NAMALWA (cell line): ENCODE measurements at places on chromosomes 2 and 18.

GRCh38 chr2:189505492-189505891 lies 64.2 kb downstream of the WDR75 start:
- DNase-seq: no peak

DNA sequence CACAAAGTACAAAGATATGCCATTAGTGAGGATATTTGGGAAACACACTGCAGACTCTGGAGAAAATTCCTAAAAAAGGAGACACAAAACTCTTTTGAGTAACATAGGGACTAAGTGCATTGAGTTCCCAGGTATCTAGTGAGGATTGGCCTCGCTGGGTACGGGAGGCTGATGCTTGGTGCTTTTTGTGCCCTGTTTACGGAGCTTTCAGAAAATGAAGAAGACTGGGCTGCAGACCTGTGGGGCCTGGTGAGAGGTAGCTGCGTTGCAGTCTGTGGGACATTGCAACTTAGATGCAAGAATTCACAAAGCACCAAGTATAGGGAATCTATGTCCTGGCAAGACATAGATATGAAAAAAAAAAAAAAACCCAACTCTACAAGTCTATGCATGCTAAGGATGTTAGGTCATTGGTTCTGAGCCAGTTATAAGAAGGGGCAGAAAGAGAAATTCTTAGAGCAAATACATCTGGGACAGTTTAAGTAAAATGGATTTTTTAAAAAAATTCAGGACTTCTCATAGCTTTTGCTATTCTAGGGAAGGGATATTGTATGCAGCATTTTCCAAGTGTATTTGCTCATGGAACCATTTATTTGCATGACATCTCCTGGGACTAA lies 156.0 kb downstream of the SLC4A3 start:
- DNase-seq: no peak

- DNase-seq: no peak
Measured at GRCh38 chr18:5250603-5251002, 44.9 kb downstream of the ZBTB14 start.

DNA sequence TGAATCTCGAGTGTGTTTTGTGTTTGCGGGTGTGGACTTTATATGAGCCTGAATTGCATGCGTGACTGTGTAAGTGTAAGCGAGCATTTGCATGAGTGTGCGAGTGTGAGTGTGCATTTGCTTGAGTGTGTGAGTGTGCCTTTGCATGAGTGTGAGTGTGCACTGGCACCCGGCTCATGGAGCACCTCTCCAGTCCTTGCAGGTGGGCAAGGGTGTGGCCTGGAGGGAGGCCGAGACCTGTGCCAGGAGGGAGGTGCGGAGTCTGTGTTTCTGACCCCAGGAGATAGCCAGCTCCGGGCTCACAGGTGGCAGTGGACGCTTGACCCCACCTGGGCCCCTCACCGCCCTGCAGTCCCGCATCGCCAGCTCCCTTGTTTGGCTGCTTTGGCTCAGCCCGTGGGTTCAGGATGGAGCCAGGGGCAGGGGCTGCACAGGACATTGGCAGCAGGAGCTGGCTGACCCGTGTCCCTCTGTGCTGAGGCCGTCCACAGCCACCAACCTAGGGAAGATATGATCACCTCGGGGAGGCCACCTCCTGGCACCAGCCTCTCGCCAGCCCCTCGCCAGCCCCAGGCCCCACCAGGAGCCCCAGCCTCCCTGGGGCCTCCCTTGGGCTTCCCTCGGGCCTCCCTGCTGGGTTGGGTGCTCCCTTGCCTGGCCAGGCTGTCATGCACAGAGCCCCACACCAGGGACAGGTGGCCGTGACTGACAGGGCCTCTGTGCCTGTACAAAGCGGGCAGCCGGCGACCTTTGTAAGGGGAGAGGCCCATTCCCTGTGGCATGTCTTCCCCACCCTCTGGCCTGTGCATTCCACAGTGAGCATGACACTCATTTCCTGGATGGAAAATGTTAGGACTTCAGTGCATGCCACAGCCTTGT lies 81.6 kb downstream of the PTGR3 start:
- DNase-seq: no peak

DNA sequence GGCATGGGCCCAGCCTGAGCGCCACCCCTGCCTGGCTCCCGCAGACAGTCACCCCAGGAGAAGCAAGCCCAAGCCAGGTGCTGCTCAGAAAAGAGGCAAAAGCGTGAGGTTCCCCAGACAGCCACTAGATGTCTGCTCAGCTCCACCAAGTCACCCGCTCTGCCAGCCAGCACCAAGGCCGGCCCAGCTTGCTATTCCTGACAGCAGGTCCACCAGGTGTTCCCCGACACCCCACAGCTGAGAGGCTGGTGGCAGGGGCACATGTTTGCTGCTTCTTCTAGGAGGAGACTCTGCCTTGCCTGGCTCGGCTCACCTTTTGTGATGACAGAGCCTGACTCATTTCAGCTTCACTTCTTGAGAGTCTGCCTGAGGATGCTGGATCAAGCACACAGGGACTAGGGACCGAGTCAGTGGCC lies 206.7 kb downstream of the MGAT5 start:
- peak; percentile 79 for DNase-seq

DNA sequence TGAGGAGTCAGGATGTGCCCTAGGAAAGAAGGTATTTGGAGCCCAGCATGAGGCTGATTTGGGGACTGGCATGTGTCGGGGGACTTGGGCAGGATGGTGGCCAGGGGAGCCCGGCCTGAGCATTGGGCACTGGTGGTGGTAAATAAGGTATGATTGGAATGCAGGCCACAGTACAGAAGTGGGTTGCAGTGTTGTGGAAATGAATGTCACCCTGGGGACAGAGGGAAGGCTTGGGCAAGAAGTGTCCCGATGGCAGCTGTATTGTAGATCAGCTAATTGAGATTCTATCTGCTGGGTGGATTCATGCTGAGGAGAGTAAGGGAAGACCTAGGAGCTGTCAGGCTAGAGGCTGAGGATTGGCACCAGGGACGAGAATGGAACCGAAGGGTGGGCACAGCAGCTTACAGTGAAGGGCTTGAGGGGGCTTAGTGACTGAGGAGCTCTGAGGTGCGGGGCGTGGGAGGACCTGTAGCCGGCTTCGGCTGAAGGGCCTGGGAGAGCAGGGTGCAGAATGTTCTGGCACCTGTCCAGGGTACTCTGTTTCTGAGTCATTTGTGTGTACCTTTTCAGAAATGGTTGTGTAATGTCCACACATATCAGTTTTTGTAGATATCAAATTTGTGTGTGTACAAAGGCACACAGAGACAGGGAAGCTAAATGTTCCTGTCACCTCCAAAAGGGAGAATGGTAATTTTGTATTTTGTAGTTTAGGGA lies 170.2 kb downstream of the PRKCE start:
- DNase-seq: no peak

- DNase-seq: no peak
Measured at GRCh38 chr18:21439431-21439846, 161.1 kb downstream of the ESCO1 start.

DNA sequence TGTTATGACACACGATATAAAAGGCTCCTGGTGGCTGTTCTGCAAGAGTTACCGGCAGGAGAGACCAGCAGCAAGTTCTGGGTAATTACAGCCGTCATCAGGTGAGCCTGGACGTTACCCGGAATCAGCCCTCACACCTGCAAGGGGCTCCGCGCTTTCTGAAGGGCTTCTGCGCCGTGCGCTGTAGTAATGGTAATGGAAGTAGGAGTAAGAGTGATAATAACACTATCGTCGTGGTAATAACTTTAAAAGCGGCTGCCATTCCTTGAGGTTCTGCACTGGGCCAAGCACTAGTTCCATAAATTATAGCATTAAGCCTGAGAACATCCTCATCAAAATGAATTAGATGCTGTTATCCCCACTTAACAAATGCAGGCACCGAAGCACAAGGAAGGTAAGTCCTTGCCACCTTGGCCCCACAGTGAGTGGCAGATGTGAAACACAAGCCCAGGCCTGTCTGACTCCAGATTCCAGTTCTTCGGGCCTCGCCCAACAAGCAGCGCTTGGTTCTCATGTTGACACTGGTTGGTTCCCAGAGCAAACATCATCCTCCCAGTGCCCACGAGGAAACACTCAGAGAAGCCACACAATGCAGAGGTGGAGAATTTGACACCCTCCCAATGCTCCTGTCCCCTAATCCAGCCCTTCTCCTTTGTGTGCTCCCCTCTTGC lies 205.2 kb downstream of the EIPR1 start:
- DNase-seq: no peak

DNA sequence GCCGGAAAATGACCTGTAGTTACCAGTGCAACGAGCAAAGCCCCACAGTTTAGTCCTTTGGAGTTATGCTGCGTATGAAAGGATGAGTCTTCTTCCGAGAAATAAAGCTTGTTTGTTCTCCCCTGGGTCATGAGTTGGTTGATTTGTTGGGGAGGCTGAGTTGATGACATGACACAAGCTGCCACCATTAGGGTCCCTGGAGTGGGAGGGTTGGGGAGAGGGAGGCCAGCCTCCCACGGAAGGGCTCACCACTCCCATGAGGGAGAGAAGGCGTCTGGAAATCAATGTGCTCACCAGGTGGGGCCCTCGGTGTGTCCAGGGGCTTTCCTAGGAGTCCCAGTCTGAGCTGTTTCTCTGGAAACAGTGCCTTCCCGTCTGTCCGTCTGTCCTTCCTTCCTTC lies 7.4 kb upstream of the DGKD start:
- DNase-seq: no peak

DNA sequence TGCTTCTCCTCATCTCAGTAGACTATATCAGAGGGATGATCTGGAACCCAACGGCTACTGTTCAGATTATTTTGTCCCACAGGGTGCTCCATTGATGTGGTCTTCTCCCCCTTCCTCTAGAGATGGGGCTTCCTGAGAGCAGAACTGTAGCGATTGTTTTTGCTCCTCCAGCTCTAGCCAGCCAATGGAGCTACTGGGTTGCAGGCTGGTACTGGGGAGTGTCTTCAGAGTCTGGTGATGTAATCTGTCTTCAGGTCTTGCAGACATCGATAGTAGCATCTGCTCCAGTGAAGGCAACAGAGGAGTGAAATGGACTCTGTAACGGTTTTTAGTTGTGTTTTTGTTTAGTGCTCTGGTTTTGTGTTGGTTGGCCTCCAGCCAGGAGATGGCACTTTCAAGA lies 621.9 kb downstream of the RNF144A start:
- DNase-seq: no peak

DNA sequence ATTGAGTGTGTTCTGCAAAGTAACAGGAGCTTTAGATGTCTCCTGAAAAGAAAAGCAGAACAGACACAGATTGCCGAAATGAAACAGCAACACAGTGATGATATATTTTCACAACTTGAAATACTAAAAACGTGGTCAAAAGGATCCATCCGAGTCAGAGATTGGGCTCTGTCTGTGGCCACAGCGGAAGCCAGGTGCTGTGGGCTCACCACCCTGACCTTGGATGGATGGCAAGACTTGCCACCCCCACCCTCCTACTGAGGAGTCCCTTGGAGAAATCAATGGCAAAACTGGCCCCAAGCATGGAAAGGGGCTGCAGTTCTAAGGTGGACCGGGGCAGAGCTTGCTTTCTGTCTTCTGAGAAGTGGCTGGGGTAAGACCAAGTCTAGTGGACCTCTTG lies 31.4 kb upstream of the ACKR3 start:
- no peak for DNase-seq

- no peak for DNase-seq
Measured at GRCh38 chr18:22448238-22448637, 30.5 kb upstream of the CTAGE1 start.

DNA sequence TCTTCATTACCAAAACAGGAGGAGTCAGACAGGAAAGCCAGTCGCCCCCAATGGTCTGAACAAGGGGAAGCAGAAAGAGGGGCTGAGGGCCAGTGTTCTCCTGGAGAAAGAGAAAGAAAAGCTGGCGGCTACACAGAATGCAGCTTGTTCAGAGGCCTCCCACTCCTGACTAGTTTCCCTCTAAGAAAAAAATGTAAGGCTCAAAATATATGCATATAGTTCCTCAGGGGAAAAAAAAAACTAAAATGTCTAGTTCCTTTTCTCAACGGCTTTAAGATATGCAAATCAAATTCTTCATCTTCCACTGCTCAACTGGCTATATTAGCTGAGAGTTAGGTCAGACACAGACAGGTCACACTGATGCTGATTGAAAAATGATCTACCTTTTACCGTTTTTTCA lies 18.6 kb downstream of the MBOAT2 start:
- peak; percentile 72 for DNase-seq

DNA sequence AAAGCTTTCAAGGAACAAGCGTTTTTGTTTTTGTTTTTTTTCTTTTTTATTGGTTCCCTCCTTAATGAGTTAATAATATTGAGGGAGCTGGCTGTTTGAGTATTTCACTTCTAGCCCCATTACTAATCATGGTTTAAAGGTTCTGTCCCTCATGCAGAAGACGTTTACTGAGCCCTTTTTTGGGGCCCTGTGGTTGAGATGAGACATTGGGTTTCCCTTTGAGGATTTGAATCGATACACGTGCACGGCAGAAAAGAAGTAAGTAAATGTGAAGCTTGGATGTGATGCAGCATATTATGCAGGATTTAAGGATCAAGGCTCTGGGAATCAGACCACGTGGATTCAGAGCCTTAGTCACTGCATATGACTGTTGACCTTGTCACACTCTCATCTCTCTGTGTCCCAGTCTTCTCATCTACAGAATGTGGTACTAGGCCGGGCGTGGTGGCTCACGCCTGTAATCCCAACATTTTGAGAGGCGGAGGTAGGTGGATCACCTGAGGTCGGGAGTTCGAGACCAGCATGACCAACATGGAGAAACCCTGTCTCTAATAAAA lies 1.0 kb upstream of the CHST10 start:
- DNase-seq: peak; percentile 13

DNA sequence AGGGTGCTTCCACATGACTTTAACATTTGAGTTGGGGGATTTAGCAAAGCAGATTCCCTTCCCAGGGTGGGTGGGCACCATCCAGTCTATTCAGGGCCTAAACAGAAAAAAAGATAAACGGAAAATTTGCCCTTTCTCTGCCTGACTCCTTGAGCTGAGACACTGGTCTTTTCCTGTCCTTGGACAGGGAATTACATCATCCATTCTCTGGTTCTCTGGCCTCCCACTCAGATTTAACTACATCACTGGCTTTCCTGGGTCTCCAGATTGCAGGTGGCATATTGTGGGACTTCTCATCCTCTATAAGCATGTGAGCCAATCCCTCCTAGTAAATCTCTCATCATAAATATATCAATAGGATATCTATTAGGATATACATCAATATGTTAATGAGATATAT lies 25.8 kb downstream of the CAPN13 start:
- DNase-seq: no peak

DNA sequence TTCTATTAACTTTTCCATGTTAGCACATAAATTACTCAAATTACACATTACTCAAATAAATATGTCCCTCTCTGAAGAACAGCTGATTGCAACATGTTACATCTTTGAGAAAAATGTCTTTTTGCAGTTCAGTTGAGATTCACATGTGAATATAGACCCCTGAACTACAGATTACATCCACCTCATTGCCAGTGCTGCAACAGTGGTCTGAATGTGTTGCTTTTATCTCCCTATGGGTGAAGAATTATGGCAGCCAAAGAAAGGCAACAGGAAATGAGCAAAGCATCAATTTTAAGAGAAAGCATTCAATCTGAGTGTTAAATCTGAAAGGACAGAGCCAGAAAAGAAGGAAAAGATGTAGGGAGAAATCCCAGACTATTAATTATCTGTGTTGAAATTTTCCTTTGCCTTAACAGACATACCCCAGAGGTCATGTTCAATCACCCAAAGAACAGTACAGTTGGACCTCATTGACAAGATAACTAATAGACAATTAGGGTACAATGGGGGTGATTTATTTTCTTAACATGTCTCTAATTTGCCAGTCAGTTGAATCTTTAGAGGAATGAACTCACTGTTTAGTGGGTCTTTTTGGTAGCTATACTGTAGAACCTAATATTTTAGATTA lies 620.2 kb downstream of the CPS1 start:
- no peak for DNase-seq

- DNase-seq: no peak
Measured at GRCh38 chr2:188292348-188293239, 920 bp downstream of the GULP1 start.
